ENCODE measurements at places on chromosomes 3 and 15.

- DNase-seq = no peak
These were observed 120.1 kb downstream of the VGLL4 start for GRCh38 chr3:11523572-11524101.

DNA sequence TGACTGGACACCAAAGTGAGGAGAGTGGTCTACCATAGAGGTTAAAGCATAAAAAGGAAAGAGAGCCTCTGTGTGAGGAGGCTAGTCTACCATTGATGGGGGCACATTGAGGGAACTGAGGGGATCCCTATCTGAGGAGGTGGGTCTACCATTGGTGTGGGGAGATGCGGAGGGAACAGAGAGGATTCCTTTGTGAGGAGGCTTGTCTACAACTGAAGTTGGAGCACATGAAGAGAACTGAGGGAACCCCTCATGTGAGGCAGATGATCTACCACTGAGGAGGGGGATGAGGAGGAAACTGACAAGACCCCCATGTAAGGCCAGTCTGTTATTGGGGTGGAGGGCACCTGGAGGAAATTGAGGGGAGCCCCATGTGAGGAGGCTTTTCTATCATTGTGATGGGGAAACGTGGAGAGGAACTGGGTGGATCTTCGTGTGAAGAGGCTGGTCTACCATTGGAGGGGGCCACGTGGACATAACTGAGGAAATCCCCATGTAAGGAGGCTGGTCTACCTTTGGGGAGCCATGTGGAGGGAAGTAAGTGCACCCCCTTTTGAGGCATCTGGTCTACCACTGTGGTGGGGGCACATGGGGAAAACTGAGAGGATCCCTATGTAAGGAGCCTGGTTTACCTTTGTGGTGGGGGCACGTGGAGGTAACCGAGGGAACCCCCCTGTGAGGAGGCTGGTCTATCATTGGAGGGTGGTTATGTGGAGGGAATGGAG is 160.1 kb downstream of the FBLN2 start:
- no peak for DNase-seq

DNA sequence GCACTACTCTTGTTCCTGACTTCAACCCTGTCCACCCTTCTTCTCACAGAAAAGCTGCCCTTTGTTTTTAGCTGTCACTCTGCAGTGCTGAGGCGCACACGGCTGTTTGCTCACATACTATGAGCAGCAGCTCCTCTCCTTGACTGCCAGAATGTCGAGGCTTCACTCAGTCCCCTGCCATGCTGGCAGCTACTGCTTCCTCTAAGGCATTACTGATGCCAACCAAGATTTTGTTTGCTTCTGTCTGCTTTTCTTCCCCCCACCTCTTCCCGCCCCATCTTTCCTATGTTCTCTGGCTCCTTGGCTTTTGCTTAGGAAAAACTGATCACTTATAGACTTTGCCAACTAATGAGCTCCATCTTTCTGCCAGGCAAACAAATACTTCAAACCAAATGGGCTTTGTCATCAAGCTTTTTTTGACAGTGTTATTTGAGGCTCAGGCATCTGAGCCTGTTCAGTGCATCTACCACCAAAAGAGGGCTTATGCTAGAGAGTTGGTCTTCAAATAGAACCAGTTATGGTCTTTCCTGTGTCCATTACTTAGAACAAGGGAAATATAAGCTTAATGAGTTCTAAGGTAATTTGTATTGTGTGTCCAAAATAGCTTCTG is 81.0 kb downstream of the FBXL2 start:
- no peak for DNase-seq

DNA sequence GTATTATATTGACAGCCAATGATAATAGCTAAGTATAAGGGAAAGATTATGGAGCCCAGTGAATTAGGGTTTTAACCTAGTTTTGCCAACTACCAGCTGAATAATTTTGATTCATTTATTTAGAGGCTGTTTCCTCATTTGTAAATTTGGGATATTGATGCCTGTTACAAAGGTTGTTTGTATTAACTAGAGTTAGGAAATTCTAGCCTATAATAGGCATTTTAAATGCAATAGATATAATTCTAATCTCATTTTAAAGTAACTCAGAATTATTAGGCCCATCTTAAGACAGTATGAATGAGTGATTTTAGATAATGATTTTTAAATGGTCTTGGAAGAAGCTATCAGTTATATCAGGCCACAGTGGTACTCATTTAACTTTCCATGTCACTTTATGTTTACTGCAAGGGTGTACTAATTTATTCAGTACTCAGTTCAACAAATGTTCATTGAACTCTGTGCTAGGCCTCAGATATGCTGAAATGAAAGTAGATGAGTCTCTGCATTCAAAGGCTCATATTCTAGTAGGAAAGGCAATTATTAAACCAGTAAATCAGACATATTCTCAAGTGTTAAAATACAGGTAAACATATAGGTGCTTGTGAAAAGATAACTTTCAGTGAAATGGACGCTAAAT is 200.8 kb downstream of the KLHL25 start:
- no peak for DNase-seq

DNA sequence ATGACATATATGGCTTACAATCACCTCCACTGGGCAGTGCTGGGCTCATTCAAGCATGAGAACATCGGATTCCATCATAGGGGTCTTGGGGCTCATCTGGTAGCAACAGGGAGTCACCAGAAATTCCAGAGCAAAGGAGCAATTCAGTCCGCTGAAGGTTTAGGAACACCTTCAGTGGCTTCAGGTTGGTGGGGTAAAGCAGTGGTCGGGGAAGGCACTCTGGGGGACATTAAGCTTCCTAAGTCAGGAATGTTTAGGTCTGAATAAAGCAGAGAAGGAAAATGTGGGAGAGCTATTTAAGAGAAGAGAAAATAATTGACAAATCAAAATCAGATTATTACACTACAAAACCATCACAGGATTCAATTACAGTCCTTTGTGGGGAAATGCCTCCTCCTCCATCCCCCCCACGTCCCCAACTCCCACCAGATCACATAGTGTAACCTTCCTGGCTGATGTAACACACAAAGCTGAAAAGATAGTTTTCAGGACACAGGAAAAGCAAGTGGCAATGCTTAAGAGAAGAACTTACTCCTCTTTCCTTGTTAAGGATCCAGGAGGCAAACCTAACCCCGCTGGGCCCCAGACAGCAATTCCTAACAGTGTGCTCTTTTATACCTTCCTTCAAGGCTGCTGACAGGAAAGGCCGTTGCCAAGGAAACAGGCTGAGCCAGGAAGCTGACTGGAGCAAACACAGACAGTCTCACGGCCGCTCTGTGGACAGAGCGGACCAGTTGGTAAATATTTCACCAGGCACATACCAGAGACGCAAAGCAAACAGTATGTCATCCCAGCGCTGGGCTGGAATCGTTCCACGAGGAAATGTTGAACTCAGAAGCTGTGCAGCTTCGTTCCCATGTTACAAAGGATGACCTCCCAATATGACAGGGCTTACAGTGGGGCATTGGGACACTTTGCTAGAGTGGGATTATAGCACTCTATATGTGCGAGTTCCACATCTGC is 57.5 kb upstream of the LMCD1 start:
- no peak for DNase-seq

GRCh38 chr3:159260049-159260662 is 458.3 kb downstream of the MFSD1 start:
- DNase-seq = no peak

DNA sequence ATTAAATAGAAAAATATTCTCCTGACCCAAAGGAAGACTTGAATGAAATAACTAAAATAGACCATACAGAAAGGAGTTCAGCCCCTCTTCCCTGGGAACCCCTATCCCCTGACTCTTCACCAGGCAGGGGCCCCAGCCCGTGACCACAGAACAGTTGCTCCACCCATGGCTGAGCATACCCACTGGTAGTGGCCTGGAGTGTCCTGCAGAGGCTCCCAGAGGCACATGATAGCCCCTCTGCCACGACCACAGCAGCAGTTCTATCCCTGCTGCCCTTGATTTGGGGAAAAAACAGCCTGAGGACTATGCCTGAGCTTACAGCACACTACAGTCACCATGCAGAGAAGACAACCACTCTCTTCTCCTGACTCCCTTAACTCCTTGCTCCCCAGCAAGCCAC is 31.8 kb downstream of the TTC14 start:
- DNase-seq = no peak

- DNase-seq = no peak
These were observed 22.5 kb upstream of the SEMA3F start for GRCh38 chr3:50132421-50133282.

GRCh38 chr15:24857763-24858162 is 97.0 kb upstream of the SNRPN start:
- DNase-seq = no peak

DNA sequence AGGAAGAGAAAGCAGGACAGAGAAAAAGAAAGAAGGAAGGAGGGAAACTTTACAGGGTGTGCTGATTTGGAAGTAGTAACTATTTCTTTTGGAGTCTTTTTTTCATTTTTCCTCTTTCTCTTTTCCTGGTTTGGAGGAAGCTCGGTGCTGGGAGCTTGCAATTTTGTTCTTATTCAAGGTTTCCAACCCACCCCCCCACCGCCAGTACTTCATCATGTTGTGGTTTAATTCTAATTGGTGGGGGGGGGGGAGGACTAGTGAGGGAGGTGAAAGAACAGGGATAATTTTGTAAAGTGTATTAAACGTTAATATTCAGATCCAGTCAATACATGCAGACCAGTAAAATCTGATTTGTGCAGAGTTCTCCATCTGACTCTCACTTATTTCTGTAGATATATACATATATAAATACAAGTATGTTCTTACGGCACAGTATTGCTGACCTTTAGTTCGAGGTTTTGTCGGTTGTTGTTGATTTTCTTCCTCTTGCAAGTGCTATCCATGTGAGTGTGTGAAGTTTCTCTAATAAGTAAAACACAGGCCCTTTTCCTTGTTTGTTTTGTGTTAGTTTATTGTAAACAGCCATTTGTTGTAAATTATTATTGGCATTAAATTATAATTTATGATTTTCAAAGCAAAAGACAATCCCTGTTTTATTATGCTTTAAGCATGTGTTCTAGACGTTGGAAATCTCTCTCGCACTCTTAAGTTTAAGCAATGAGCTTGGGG is 9.3 kb downstream of the NR2F2 start:
- no peak for DNase-seq

GRCh38 chr15:31342781-31343626 is 16.4 kb downstream of the KLF13 start:
- DNase-seq = no peak

DNA sequence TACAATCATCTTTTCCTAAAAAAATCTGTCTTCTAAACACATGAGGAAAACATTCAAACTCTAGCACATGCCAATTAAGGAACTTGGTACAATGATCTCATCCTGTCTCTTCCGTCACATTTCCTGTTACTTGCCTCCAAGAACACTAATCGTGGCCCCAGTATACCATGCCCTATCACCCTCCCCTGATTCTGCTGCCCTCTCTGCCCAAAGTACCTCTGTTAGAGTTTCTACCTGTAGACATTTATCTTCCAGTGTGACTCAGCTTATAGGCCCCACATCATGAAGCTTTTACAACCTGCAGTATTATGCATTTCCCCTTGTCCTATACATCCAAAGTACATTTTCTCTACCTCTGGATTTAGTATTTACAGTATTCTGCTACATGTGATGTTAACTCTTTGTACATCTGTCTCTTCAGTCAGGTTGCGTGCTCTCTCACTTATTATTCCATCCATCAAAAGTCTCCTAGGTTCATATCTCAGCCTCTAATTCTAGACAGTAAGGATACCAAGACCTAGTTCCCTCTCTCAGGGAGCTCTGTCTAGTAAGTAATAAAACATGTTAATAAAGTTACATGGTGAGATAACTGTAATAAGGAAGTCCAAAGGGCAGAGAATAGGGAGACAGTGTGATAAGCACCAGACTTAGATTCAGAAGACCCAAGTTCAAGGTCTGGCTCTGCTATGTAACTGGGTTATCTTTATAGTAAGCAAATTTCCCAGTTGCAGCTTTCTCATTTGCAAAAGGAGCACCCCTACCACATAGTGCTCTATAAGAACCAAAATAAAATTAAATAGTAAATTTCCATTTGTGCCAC is 8.9 kb upstream of the SEMA6D start:
- DNase-seq = no peak

DNA sequence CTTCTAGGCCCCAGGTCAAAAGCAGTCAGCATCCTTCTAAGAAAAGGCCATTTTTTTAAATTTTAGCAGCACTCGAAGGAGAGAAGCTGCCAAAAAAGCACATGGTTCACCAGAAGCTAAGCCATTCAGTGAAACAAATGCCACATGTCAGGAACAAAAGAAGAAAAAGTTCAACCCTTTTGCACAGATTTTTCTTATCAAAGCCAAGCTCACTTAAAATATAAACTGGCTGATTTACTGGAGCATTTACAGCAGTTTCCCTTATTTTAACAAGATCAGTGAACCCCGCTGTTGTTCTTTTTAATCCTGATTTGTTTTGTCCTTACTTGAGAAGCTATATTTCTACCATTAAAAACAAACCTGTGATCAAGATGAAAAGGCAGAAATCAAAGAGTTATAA is 46.5 kb upstream of the SYNPR start:
- no peak for DNase-seq

DNA sequence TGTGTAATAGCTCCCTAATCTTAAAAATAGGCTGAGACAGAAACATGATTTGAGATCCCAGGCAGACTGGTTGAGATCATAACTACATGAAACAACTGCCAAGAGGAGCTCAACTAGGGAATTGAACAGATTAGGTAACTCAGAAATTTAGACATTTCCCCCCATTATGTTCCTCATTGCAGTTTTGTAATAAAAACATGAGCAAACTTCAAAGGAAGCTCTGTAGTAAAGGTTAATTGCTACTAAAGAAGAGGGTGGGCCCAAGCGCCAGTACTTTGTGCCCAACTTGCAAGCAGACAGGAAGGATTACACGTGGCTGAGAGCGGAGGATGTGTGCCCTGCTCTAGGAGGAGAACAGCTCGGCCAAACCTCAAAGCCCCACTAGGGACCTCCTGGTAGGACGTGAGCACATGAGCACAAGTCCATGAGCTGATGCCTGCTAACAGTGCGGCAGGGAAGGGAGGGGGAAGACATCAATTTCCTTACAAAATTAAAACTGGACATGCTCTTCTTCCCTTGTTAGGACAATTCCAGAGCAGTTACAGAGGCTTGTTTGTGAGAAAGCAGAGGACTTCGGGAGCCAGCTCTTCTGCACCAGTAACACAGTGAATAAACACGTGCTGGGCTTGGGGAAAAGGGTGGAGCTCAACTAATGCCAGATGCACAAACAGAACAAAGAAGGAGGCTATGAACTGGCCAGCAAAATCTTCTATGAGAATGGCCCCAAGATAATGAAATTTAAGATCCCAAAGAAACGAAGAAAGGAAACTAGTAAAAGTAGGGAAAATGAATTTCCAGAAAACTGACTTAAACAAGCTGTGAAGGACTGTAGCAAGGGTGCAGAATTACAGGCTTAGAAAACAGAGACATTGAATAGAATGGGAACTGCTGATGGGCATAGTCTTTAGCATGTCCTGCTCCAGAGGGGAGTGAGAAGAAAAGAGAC is 275.5 kb downstream of the MECOM start:
- no peak for DNase-seq

GRCh38 chr3:38137615-38138348 is 679 bp upstream of the MYD88 start:
- DNase-seq = peak; percentile 10

- DNase-seq = no peak
These were observed 7.4 kb downstream of the WNT7A start for GRCh38 chr3:13872451-13872850.

All from stimulated activated CD4-positive, alpha-beta T cell treated with anti-CD3 and anti-CD28 coated beads, Interleukin-4, amount 100 ng/mL, for 4 hours (primary cell).